HT1080 (cell line): ENCODE measurements at places on chromosomes 5 and 9. TPM values are rescaled to one million over a fixed set of nuclear protein-coding genes. Genes with fewer than 3 reads are reported as not detected.
A peak's percentile ranks its signal among the peaks of the same experiment; 100 is the strongest.

GRCh38 chr5:148163345-148163744, 5.0 kb upstream of the SPINK14 start:
- no peak for DNase-seq

GRCh38 chr5:129094924-129095899, 663 bp downstream of the ISOC1 start:
- peak; percentile 39 for DNase-seq

GRCh38 chr5:178296066-178296465, 63.5 kb upstream of the PHYKPL start:
- DNase-seq, result no peak

- DNase-seq, result no peak
These were observed 15.4 kb downstream of the CD74 start for GRCh38 chr5:150397146-150397781.

Gene DAB2IP
- 12.6 and 16.6 TPM in 2 replicates for total RNA-seq

Gene ACOT12
- 0.03 TPM in 1 of 2 replicates, not detected in the other for total RNA-seq

Gene MARVELD2
- 0.17 and 0.23 TPM in 2 replicates for total RNA-seq

Gene FOXE1
- total RNA-seq, result not detected in 2 replicates

DNA sequence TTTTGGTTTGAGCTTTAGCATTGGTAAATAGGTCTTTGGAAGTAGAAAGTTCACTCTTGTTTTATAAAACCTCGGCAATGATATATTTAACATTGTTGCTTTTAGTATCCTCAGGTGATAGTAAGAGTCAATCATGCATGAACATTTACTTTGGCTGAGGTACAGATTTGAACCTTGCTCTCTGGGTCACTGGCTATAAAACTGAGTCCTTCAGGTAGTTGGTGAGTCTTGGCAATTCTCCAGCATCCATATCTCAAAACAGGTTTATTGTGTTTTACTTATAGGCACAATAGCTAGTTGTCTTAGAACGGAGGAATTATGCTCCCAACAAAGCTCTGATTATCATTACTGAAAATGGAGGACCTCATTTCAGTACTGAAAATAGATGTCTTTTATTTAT, 75.1 kb downstream of the MAT2B start:
- no peak for DNase-seq

Gene FAM221B
- not detected in 2 replicates for total RNA-seq

- DNase-seq, result no peak
These were observed 17.6 kb downstream of the NSUN2 start for GRCh38 chr5:6615034-6615815.

DNA sequence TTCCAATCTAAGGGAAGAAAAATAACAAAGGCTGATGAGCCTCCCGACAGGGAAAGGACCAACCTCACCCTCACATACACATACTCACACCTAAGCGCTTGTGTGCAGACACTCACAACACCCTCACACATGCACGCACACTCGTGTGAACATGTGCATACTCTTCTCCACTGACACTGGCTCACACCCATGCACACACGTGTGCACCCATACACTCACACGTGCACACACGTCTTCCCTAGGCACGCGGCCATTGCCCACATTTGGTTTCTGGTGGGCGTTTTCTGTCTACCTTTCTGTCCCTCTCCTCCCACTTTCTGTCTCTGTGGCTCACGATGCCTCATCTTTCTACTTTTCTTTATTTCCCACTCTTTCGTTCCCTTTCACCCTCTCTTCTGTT, 169.7 kb upstream of the MVB12B start:
- DNase-seq, result no peak

Gene FCN2
- not detected in 2 replicates for total RNA-seq

- DNase-seq, result no peak
These were observed 198.7 kb upstream of the KLF9 start for GRCh38 chr9:70613024-70613768.

DNA sequence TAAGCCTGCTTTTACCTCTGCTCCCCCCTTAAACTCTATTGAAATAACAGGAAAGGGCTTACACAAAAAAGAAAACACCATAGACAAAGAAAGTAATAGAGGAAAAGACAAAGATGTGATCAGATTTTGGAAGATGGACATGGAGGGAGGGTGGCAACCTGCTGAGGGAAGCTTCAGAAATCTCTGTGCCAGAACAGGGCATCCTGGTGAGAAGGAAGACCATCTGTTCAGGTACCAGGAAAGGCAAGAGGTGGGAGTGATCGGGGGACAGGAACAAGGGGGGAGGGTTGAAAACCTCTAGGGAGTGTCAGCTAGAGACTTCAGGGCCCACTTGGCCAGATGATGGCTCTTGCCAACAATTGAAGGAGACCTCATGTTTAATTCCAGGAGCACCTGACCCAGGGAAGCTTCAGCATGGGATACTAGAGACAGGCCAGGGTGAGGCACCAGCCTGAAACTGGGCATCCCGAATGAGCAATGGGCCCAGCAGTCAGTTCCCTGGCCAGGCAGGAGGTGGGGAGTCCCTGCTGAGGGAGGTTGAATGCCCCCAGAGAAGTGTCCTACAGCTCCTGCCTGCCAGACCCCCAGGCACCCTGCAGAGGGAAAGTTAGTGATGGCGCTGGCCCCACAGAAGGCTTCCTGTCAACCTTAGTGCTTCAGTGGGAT, 8.2 kb downstream of the SQSTM1 start:
- no peak for DNase-seq

Gene ZBED3
- total RNA-seq, result 0.60 and 0.76 TPM in 2 replicates

Gene ZNF618
- total RNA-seq, result 2.2 and 4.3 TPM in 2 replicates

GRCh38 chr9:110844121-110844520, 175.5 kb downstream of the MUSK start:
- no peak for DNase-seq

Gene PIGO
- 26.1 and 27.5 TPM in 2 replicates for total RNA-seq

GRCh38 chr5:118883362-118883761, 105.0 kb downstream of the DTWD2 start:
- no peak for DNase-seq

Gene LRSAM1
- 13.0 and 13.2 TPM in 2 replicates for total RNA-seq

DNA sequence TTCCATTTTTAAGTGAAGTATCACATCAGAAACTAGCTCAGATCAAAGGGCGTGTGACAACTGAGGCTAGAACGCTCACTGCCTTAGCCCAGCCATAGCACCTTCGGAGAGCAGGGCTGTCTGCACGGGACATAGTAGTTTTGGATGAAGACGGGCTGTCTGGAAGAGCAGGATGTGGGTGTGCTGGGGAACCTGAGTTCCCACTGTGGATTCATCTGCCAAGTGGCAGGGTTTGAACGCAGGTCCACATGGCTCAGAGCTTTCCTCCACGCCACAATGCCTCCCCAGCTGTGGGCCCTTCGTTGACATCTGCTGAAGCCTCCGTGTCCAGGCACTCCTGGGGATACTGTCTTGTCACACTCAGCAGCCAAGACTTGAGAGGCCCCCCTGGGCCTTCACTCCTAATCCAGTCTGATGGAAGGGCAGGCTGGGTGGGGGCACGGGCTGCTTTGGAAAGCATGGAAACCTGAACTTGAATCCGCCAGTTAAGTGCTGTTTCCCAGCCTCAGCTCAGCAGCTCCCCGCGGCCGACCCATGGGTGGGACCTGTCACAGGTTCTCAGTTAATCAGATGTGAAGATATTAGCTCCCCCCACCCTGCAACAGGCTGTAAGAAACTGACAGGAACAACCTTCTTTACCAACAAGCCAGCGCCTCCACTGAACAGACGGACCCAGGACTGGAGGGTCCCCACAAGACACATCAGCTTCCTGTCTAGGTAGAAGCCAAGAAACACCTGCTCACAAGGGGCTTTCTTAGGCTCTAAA, 228.1 kb downstream of the FANCC start:
- no peak for DNase-seq

DNA sequence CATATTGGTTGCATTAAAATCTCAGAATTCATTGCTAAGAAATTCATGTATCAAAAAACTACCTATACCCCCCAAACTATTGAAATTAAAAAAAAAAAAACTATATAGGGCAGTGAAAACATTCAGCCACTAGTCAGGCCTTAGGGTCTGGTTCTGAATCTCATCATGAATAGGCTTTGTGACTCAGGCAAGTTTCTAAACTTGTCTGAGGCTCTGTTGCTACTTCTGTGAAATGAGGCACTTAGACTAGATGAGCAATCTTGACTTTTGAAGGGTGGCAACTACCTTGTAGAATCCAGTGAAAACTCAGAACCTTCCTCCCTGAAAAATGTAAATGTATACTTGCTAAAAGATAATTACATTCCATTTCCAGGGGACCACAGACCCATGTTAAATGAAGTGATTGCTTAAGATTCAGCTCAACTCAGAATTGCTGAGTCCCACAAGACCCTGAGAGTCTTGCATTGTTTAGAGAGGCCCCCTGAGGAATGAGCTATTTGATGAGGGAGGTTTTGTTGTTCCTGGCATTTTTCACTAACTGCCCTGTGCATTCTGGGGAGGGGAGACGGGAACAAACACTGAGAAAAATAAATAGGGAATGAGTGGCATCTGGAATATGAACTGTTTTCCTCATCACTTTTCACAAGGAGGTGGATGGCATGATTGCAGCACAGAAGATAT, 29.5 kb downstream of the RAI14 start:
- peak; percentile 62 for DNase-seq

GRCh38 chr9:112002847-112003457, 106.3 kb downstream of the UGCG start:
- DNase-seq, result no peak

DNA sequence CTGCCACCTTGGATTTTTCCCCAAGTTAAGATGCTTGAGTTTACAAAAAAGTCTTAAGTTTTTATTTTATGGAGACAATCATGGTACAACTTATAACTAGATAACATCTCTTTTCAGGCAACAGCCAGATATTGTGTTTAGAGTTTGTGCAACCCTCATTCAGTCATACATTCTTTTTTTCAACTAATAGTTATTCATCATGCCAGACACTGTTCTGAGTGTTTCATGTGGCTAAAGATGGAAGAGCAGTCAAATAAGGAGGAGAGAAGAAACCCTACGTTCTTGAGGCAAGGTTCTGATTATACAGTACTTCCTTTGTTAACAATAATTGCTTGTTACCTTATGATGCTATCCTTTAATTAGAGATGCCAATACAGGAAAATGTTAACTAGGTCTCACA, 42.1 kb upstream of the ZNF462 start:
- DNase-seq, result no peak

DNA sequence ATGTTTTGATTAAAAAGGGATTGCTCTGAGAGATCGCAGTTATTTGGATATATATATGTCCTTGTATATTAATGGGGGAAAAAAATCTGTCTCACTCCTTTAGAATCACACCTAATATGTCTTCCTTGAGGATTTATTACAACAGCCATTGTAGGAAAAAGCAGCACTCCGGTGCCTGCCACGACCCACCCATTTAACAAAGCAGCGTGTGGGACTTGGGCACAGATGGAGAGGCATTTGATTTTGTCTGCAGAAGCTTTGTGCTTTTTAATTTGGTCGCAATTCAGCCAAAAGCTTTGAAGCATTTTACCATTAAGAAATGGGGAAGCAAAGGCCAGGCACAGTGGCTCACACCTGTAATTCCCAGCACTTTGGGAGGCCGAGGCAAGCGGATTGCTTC, 159.2 kb downstream of the SMARCA2 start:
- DNase-seq, result no peak

DNA sequence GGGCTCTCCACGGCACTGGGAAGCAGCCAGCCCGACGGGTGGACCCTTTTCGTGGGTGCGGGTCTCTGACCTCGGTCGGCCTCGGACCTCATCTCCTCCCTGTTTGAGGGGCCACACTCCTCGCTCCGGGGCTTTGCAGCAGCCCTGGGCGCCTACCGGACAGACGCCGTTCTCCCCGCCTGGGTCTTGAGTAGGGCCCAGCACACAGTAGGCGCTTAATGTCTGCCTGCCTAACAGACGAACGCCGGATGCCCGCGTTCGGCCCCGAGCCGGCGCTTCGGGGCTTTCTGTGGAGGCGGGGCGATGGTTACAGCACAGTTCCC, 842 bp upstream of the GTF3C5 start:
- DNase-seq, result no peak

Gene FRMPD1
- not detected in 2 replicates for total RNA-seq

Gene SLC1A1
- total RNA-seq, result 0.10 and 0.13 TPM in 2 replicates

Gene PTCD2
- total RNA-seq, result 13.4 and 15.6 TPM in 2 replicates

- no peak for DNase-seq
These were observed 21.4 kb downstream of the SEMA4D start for GRCh38 chr9:89476546-89476945.

DNA sequence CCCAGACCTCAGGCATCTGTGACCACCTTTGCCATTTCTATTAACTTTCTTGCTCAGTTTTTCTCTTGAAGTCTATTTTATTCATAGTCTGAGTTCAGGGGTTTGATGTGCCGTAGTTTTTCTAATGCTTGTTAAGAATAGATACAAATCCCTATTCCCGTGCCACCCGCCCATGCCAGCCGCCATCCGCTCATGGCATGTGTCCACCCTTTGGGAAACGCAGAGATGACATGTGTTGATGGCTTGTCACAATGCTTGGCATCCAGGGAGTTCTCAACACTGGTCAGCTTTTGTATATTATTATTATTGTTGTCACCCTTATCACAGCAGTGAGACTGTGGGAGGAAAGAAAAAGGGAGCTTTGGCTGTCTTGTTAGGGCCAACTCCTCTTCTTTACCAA, 17.3 kb upstream of the ANGPTL2 start:
- DNase-seq, result no peak

Gene CCDC180
- 0.03 and 0.88 TPM in 2 replicates for total RNA-seq

Gene AK1
- total RNA-seq, result 47.0 and 59.7 TPM in 2 replicates

DNA sequence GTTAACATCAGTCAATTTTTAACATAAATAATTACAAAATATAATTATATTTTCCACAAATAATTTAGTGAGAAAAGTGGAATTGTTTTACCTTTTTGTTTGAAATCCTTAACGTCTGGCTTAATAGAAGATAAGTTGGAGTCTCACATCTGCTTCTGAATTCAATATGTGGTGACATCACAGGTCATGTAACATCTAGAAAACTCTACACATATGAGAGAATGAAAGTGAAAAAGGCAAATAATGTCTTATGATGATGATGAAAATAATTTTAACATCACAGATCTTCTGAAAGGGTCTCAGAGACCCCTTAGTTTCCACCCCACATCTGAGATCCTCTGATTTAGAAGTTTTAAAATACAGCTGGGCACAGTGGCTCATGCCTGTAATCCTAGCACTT, 81.5 kb downstream of the PRKACG start:
- DNase-seq, result no peak
